ENCODE measurements at places on chromosomes 5 and 9. TPM values are rescaled to one million over a fixed set of nuclear protein-coding genes. Genes with fewer than 3 reads are reported as not detected.

DNA sequence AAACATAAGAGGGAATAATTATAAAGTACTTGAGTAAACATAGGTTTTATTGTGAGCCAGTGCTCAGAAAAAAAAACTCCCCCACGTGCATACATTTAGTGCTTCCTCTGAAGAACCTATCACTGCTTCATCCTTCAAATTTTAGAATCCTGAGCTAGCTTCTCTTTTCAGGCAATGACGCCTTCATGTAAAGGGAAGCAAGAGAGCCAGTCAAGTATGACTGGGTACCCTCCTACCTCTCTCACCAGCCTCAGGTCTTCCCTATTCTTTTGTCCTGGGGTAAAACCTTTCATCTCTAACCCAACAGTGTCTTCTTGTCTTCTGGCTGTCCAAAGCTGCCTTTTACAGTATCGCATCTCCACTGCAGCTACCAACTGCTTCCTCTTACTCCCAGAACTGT is 32.0 kb downstream of the PLPP1 start:
- H3K27ac ChIP-seq = no peak overlapping the region
- H3K4me1 ChIP-seq = no peaks in the 10 kb centered on the region
- H3K4me3 ChIP-seq = no peak overlapping the region
- DNase-seq = no peak

DNA sequence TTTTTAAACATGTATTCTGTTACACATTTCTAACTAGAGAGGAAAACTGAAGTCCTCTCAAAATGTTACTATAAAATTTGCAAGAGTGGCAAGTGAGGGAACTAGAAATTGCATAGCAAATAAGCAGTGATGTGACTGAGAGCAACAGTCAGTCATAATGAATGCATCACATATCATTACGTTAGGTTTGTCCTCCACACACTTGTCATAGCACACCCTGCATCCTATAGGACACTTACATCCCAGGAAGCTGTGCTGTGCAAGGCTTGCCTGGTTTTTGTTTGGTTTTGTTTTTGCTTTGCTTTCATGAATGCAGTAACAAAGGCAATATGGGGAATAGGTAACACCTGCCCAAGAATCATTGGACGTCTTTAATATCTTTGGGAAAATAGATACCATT is 10.8 kb downstream of the NFIB start:
- no peak for DNase-seq
- H3K4me3 ChIP-seq = no peak overlapping the region
- H3K27me3 ChIP-seq = no peaks in the 10 kb centered on the region
- H3K4me1 ChIP-seq = no peaks in the 10 kb centered on the region

GRCh38 chr9:127495884-127496555 is 44.7 kb downstream of the LRSAM1 start:
- H3K27me3 ChIP-seq = no peaks in the 10 kb centered on the region
- no peak for DNase-seq
- no peak overlapping the region for H3K4me3 ChIP-seq
- no peak overlapping the region for H3K27ac ChIP-seq

DNA sequence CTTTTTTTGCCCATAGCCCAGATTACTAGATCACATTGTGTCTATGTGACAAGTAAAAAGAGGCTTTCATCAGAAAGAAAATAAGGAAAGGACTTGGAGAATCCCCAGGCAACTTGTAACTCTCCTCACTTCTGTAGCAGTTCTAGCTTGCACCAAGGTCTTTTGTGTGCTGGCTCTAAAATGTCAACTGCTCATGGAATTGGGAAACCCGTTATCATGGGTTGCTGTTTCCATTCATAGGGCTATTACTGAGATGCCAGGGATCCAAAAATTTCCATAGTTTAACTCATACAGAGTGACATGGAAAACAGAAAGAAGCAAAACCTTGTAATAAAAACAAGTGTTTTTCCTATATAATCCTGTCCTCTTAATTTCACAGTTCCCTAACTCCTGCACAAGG is 123.9 kb upstream of the FBXL7 start:
- no peaks in the 10 kb centered on the region for H3K4me1 ChIP-seq
- H3K27ac ChIP-seq = no peak overlapping the region
- no peak for DNase-seq

- DNase-seq = peak; percentile 26
- H3K4me3 ChIP-seq = no peak overlapping the region
- peaks cover 6% of the 10 kb centered on the region for H3K27me3 ChIP-seq
- no peaks in the 10 kb centered on the region for H3K36me3 ChIP-seq
Observed at GRCh38 chr5:133552925-133553525, 59.3 kb downstream of the FSTL4 start.

DNA sequence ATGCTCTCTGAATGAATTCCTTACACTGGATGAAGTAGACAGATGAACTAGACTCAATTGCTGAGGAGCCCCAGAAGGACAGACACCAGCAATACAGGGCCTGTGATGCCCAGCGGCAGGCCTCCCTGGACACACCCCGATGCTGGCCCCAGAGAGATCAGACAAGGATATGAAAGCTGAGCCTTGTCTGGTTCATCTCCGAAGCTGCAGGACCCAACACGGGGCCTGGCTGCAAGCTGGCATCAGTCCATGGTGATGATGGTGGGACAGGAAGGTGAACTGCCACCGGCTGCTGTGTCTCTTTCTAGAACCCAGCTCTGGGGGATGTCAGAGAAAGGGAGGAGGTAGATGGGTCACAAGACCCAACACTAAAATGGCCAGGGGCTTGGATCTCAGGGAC is 104.0 kb upstream of the LMX1B start:
- H3K4me1 ChIP-seq = peaks cover 10% of the 10 kb centered on the region
- peaks cover 12% of the 10 kb centered on the region for H3K27me3 ChIP-seq
- H3K36me3 ChIP-seq = no peaks in the 10 kb centered on the region
- H3K27ac ChIP-seq = no peak overlapping the region
- DNase-seq = no peak

DNA sequence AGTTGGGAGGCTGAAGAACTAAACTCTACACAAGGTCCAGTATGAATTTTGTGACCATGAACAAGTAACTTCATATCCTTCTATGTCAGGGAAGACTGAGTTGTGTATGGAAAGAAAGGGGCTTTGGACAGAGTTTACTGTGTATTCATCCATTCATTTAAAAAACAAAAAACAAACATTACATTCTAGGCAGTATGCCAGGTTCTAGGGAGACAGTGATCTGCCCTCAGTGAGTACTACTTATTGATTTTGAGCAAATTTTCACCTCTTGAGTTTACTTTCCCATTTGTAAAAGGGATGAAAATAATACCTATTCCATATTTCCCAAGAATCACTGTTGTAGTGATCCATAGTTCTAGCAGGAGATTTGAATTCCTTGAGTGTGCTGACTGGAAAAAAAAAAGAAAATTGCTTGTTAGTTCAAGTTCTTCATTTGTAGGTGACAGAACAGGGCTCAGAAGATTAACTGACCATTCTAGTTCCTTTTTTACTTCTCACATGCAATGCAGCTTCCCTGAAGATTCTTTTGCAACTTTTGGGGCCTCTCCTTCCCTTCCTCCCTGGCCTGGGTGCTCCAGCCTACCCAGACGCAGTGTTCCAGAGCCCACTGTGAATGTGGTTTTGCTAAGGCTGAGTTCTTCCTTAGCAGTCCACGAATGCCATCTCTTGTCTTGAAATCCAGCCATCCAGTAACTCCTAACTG is 2.6 kb upstream of the GAPVD1 start:
- no peaks in the 10 kb centered on the region for H3K36me3 ChIP-seq
- no peak overlapping the region for H3K4me3 ChIP-seq
- peaks cover 18% of the 10 kb centered on the region for H3K4me1 ChIP-seq
- no peak overlapping the region for H3K27ac ChIP-seq

DNA sequence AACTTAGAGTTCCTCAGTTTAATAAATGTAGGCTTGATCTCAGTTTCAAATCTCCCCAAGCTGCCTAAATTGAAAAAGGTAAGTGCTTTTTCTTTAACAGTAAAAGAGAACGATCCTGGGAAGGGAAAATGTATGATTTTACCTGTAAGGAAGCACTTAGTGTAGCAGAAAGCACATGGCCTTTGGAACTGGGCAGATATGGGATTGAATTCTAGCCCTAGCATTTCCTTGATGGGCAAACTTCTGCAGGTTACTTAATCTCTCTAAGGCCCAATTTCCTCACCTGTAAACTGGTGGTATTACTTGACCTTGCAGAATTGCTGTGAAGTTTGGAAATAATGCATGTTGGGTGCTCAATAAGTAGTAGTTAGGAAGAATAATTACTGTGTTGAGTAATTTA is 11.6 kb downstream of the ANP32B start:
- no peak overlapping the region for H3K27ac ChIP-seq
- H3K4me3 ChIP-seq = no peak overlapping the region
- no peaks in the 10 kb centered on the region for H3K27me3 ChIP-seq
- peaks cover 49% of the 10 kb centered on the region for H3K4me1 ChIP-seq

DNA sequence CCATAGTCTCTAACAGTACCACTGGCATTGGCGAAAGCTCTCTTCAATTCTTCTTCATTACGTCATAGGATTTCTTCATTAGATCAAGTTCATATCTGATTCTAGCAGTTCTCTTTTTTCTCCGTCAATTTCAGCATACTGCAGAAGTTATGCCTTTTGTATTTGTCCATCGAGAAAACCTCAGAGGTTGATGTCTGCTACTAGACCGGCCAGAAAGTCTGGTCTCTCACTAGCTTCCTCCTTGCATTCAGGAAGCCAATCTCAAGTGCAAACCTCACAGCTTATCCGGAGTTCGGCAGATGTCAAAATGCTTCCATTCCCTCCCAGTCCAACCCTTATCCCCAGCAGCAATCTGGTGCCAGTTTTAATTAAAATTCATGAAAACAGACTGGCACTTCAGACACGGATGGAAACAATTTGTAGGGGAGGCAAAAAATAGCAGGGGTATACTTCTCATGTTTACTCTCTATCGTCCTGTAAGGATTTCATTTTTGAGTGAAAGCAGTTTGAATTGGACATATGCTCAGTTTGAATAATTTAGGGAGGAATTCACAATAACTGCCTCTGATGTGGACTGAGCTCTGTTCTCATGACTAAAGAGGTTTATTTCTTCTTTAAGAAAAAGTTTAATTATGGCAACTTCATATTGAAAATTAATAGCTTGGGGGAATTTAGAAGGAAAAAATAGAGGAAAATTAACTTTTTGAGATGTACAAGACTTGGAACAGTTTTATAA is 56.4 kb upstream of the TMC1 start:
- H3K27ac ChIP-seq = no peak overlapping the region
- no peaks in the 10 kb centered on the region for H3K36me3 ChIP-seq
- H3K4me3 ChIP-seq = no peak overlapping the region
- DNase-seq = no peak
- H3K27me3 ChIP-seq = no peaks in the 10 kb centered on the region

GRCh38 chr5:132342291-132343180 is 27.0 kb upstream of the SLC22A5 start:
- H3K27ac ChIP-seq = no peak overlapping the region
- H3K36me3 ChIP-seq = no peaks in the 10 kb centered on the region
- H3K4me3 ChIP-seq = no peak overlapping the region
- no peak for DNase-seq

DNA sequence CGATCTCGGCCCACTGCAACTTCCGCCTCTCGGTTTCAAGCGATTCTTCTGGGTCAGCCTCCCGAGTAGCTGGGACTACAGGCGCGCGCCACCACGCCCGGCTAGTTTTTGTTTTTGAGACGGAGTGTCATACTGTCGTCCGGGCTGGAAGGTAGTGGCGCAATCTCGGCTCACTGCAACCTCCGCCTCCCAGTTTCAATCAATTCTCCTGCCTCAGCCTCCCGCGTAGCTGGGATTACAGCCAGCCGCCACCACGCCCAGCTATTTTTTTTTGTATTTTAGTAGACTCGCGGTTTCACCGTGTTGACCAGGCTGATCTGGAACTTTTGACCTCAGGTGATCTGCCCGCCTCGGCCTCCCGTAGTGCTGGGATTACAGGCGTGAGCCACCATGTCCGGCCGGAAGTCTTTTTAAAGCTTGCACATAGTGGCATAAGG is 1.2 kb downstream of the SMC5 start:
- peak overlapping the region; percentile 95 for H3K27ac ChIP-seq
- peaks cover 58% of the 10 kb centered on the region for H3K4me1 ChIP-seq
- DNase-seq = no peak
- H3K36me3 ChIP-seq = peaks cover 10% of the 10 kb centered on the region
- peak overlapping the region; percentile 66 for H3K4me3 ChIP-seq

- no peaks in the 10 kb centered on the region for H3K27me3 ChIP-seq
- DNase-seq = no peak
- H3K4me3 ChIP-seq = no peak overlapping the region
- H3K27ac ChIP-seq = no peak overlapping the region
- H3K4me1 ChIP-seq = no peaks in the 10 kb centered on the region
Observed at GRCh38 chr9:28762167-28762566, 1188.9 kb upstream of the C9orf72 start.

DNA sequence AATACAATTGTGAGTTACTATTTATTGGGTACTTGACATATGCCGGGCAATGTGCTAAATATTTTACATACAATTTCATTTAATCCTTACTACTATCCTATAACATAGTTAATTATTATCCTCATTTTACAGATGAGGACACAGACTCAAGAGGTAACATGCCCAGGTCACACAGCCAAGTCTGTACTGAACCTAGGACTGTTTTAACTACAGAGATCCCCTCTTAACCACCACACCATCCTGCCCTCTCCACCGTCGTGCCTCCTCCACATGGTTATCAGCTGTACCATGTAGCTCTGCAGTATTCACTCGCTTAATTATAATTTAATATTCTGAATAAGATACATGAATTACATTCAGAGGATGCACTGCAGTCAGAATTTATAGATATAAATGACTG is 5.3 kb downstream of the RAB14 start:
- H3K4me1 ChIP-seq = peaks cover 91% of the 10 kb centered on the region
- H3K27me3 ChIP-seq = no peaks in the 10 kb centered on the region
- H3K4me3 ChIP-seq = no peak overlapping the region
- DNase-seq = no peak

DNA sequence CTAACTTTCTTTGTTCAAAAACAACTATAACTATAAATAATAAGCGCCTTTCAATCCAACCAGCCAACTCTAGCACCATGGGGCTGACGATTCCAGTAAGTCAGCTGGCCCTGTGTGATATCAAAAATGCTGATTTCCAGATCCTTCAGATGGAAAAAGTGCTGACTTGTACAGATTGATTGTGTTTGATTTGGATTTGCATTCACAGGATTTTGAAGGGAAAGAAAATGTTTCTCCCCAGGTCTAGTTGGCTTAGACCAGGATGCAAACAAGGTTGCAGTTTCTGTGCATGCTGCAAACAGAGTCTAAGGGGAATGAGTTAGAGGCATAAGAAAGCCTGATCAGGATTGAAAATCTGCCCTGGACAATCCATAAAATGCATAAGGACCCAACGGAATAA is 68.9 kb downstream of the SLC1A3 start:
- no peak overlapping the region for H3K4me3 ChIP-seq
- H3K27me3 ChIP-seq = no peaks in the 10 kb centered on the region
- no peaks in the 10 kb centered on the region for H3K36me3 ChIP-seq
- no peaks in the 10 kb centered on the region for H3K4me1 ChIP-seq
- no peak for DNase-seq

GRCh38 chr5:164518741-164519080 is 1013.3 kb downstream of the MAT2B start:
- H3K4me3 ChIP-seq = no peak overlapping the region
- no peaks in the 10 kb centered on the region for H3K36me3 ChIP-seq

GRCh38 chr9:132241483-132241839 is 79.6 kb downstream of the NTNG2 start:
- no peak for DNase-seq
- peaks cover 18% of the 10 kb centered on the region for H3K4me1 ChIP-seq
- no peaks in the 10 kb centered on the region for H3K27me3 ChIP-seq
- H3K27ac ChIP-seq = peak overlapping the region; percentile 42
- peak overlapping the region; percentile 85 for H3K4me3 ChIP-seq
- H3K36me3 ChIP-seq = no peaks in the 10 kb centered on the region

Gene PCDHGB4
- total RNA-seq = 0.19 TPM

Gene PCDHGB5
- total RNA-seq = 0.49 TPM

Gene ANKRD20A1
- total RNA-seq = 2.7 TPM

Gene CXCL14
- not detected for total RNA-seq

Gene SH2D3C
- total RNA-seq = 43.4 TPM

Gene ADRB2
- 5.6 TPM for total RNA-seq

Gene TAS2R1
- not detected for total RNA-seq

Gene PLAC8L1
- total RNA-seq = not detected

Measured in CD4-positive, alpha-beta memory T cell (primary cell).